Glutamatergic neuron (in vitro differentiated cells): ENCODE measurements at places on chromosomes 6 and 20. TPM values are rescaled to one million over a fixed set of nuclear protein-coding genes. Genes with fewer than 3 reads are reported as not detected.

DNA sequence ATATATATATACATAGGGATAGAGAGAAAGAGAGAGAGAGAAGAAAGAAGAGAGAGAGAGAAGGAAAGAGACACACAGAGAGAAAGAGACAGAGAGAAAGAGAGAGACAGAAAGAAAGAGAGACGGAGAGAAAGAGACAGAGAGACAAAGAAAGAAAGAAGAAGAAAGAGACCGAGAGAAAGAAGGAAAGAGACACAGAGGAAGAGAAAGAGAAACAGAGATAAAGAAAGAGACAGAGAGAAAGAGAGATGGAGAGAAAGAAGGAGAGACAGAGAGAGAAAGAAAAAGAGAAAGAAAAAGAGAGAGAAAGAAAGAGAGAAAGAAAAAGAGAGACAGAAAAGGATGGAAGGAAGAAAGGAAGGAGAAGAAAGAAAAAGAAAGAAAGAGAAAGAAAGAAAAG lies 46.9 kb upstream of the TASP1 start:
- no peak for DNase-seq

DNA sequence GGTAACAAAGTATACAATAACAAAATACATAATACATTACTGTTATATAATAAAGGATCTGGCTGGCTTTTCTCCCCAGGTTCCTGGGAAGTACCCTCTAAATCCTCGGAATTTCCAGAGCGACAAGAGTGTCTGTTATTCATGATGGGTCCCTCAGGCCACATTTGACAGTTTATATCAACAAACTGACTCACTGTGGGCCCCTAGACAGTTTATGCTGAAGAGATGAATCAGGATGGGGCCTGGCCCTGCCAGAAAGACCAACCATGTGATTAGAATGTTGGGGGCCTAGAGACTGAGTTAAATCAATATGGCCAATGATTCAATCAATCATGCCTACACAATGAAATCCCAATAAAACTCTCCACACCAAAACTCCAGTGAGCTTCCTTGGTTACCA lies 13.5 kb downstream of the USP45 start:
- DNase-seq, result no peak

- DNase-seq, result no peak
Observed at GRCh38 chr6:11783524-11784064, 5.0 kb upstream of the ADTRP start.

SUMO4 gene
- total RNA-seq, result 1.3 TPM

- DNase-seq, result no peak
Observed at GRCh38 chr20:20457392-20458126, 89.7 kb downstream of the INSM1 start.

DNA sequence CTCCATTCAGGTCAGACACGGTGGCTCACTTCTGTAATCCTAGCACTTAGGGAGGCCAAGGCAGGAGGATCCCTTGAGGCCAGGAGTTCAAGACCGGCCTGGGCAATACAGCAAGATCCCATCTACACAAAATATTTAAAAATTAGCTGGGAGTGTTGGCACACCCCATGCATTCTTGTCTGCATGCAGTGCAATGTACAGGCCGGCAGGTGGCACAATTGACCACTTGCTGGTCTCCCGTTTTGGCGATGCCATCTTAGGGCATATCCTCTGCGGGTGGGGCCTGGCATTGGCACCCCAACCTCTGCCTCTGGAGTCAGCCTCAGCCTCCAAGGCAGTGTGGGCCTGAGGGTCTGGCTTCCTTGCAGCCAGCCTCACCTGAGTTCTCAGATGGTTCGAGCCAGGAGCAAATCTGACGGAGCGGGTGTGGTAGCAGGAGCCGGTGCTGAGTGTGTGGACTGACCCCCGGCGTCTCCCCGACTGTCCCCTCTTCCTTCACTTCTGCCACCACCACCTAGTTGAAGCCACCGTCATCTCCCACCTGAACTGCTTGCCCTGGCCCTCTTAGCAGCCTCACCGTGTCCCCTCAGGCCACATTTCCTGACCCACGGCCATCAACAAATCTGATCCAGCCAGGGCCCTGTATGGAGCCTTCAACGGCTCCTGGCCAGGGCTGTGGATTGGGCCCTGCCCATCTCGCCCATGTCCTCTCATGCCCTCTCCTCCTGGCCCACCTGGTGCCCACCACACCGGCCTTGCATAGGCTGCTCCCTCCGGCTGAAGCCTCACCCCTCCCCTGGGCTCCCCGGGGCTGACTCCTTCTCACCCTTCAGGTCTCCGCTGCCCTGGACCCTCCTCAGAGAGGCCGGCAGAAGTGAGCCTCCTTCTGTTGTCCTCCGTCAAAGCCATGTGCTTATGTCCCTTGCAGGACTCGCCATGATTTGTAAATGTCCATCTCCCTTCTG lies 44.0 kb downstream of the EFCAB8 start:
- DNase-seq, result peak; percentile 64

GRCh38 chr6:135121434-135121833 lies 59.7 kb upstream of the MYB start:
- DNase-seq, result no peak

GRCh38 chr6:155100087-155100486 lies 105.0 kb downstream of the TIAM2 start:
- peak; percentile 79 for DNase-seq

DNA sequence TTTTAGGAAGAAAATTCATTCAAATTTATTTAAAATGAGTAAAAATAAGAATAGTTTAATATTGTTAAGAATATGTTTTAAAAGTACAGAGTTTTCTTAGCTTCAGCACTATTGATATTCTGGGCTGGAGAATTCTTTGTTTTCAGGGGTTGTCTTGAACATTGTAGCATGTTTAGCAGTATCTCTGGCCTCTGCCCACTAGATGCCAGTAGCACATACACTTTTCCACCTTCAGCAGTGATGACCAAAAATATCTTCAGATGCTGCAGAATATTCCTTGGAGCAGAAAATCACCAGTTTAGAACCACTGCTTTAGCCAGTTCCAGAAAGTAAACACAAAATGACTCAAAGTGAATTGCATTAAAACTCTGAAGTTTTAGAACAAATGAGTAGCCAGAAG lies 19.4 kb upstream of the SDHAF4 start:
- DNase-seq, result no peak

DNA sequence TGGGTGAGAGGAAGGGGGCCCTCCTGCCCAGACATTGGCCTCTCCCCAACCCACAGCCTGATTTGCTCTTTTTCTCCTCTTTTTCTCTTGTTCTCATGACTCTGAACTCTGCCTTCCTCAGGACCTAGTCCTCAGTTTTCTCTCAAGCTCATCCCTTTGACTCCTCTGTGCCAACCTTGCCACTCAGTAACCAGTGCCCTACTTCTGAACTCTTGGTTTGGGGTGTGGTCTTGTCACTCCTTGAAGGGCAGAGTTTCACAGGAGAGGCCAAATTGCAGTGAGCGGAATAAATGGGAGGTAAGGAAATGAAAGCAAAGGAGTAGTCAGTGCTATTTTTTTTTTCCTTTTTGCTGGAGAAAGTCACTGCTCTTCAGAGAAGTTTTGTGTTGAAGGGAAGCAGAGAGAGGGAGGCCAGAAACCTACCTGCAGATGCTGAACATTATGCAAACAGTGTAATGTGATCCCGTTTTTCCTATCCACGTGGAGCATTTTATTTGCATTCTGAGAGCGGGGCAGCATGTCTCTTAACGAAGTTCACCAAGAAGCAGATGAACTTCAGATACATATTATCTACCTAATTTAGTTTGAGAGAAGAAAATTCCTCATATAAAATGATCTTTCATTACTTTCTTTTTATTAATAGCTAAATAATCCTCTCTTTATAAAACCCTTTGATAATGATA lies 26.9 kb downstream of the CFAP61 start:
- DNase-seq, result no peak

DNA sequence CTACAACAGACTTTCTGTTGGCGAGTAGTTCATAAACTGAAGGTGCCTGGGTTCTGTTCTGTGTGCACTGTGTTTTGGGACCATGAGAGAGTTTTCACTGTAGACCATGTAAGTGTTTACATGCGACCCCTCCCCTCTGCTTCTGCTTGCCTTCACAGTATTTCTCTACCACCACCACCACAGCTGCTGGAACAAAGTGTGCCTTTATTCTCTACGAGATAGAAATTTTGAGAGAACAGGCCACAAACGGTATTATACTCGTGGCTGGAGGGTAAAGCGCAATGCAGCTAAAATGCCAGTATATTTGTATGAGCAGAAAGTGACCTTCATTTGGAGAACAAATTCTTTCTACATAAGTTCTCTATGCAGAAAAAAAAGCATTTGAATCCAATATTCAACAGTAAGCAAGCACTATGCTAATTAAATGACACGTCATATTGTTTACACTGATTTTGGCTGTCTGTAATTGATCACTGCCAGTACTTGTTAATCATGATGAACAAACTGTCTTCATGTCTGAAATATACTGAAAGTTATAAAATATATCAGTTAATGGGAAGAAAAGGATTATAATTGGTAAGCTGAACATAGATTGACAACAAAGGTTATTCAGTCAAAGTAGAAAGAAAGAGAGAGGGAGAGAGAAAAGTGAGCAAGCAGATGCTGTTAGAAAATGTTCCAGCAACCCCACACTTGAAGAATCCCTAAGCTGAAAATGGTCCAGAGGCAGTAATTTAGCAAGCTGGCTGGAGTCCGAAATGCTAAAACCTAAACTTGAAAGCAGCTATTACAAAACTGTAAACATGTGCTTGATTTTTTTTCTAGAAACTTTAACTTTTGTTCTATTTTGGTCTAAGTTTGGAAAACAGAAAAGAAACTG lies 8.8 kb downstream of the CLDN20 start:
- no peak for DNase-seq

DNA sequence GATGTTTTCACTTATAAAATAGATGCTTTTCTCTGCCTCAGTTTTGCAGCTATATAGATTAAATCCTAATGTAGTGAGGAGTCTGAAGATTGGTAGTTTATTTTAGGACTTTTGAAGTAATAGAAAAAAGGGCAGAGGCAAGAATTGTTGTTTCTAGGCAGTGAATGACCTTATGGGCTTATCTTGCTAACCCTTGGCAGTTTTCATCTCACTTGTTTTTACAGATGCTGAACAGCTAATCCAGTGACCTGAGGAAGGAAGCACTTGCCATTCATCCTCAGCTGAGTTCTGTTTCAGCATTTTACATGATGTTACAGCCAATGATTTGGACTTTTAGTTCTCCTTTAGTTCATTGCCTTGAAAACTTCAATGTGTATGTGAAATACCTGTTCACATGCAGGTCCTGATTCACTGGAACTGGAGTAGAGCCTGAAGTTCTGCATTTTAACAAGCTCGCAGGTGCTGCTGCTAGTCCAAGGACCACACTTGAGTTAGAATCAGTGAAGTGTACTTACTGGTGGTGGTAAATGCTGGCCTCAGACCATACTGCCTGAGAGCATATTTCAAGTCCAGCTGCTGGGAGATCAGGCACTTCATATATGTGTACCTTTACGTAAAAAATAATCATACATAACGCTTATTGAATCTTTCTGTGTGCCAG lies 86.9 kb downstream of the TULP4 start:
- no peak for DNase-seq

PRSS16 gene
- total RNA-seq, result 0.64 TPM

GRCh38 chr6:56058636-56059035 lies 183.2 kb upstream of the BMP5 start:
- no peak for DNase-seq

FERMT1 gene
- total RNA-seq, result 0.29 TPM

DNA sequence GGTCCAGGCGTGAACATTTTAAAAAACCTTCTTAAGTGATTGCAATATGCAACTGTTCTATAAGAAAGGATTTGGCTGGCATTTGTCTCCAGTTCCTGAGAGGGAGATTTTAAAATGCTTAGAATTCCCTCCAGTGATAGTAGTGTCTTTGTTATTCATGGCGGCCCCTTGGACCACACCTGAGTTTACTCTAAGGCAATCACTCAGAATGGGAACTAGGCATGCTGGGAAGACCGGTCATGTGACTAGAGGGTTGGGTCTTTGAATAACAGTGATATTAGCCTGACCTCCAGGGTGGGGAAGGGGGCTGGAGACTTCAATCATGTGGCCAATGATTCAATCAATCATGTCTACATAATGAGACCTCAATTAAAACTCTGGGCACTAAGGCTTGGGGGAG lies 50.7 kb upstream of the UTRN start:
- no peak for DNase-seq

GRCh38 chr20:1737134-1737533 lies 79.6 kb upstream of the SIRPG start:
- no peak for DNase-seq

KCNB1 gene
- 3.1 TPM for total RNA-seq
